Mammary epithelial cell (primary cell): ENCODE measurements at places on chromosomes 5 and 9.

DNA sequence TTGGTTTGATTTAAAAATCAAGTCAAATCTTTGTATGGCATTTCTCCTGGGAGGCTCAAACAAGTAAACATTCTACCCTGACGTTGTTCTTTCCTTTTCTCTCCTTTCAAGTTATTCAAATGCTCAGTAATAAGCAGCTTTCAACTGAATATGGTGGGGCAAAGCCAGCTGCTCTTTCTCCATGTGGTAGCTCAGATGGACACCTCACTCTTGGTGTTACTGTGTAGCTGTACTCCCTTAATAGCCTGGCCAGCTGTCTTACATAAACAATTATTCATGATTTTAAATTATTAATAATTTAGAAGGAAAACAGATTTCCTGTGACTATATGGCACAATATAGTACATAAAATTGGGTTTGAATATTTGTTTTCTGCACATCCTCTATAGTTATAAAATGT is 165.2 kb downstream of the PDE4D start:
- DNase-seq: no peak

GRCh38 chr5:173789031-173789920 is 98.9 kb upstream of the CPEB4 start:
- peak; percentile 87 for DNase-seq

DNA sequence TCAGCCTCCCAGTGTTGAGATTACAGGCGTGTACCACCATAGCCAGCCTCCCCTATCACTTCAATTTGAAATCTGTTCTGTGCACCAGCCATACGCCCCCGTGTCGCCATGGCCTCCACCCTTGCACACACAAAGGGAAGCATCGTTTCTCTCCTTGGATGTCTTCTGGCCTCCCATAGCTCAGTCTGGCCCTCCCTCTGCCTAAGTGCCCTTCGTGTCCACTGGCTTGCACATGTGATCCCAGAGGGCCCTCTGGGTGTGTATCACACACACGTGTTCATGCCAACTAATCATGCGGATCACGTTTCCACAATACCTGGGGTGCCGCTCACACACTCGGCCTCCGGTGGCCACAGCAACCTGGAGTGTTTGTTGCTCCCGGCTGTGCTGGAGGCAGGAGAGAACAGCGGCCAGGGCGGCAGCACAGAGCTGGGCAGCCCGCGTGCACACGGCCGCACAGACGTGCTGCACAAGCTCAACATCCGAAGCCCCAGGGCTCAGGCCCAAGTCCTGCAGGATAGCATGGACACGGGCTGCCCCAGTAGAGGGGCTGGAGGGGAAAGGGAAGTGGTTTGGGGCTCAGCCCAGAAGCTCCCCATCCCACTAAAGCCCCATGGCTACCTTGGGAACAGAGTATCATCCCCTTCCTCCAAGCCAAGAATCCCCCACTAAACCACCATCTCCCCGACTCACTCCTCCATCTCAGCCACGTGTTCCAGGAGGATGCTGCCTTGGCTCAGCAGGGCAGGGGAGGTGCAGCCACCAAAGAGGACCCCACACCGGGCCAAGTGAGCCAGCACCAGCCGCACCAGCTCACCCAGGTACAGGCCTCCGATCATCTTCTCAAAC is 10.9 kb downstream of the HK3 start:
- no peak for DNase-seq

- DNase-seq: no peak
Observed at GRCh38 chr9:2874001-2874750, 30.3 kb upstream of the PUM3 start.

DNA sequence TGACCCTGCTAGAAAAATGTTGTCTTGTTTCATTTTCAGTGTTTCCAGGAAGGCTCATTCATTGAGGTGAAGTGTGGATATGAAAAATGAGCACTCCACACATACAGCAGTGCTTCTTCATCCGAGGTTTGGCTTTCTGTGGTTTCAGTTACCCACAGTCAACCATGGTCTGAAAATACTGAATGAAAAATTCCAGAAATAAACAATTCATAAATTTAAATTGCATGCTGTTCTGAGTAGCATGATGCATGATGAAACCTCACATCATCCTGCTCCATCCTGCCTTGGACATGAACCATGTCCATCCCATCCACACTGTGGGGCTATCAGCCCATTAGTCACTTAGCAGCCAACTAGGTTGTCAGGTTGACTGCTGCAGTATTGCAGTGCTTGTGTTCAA is 10.4 kb upstream of the SLC45A2 start:
- DNase-seq: peak; percentile 24

- peak; percentile 77 for DNase-seq
Observed at GRCh38 chr9:112917047-112917986, 26.6 kb upstream of the SLC46A2 start.

- DNase-seq: peak; percentile 98
Observed at GRCh38 chr9:18393340-18394130, 80.4 kb upstream of the ADAMTSL1 start.

GRCh38 chr5:66854416-66854815 is 258.2 kb downstream of the MAST4 start:
- DNase-seq: no peak

GRCh38 chr9:70625078-70625477 is 210.6 kb upstream of the KLF9 start:
- no peak for DNase-seq

DNA sequence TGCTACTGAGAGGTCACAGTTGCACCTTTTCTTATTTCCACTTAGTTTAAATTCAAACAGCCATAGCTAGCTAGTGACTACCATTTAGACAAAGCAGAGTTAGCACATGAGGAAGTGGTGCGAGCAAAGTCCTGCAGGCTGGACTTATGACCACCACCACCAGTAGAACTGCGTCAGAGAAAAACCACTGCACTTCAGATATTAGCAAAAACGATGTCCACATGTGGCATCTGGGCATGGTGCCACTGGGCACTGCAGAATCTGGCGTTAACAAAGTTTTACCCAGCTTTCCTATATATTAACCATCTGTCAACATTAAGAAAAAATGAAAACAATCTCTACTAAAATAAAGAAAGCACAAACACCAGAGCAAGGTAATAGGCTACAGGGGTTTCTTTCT is 80.1 kb downstream of the SPTLC1 start:
- DNase-seq: no peak

DNA sequence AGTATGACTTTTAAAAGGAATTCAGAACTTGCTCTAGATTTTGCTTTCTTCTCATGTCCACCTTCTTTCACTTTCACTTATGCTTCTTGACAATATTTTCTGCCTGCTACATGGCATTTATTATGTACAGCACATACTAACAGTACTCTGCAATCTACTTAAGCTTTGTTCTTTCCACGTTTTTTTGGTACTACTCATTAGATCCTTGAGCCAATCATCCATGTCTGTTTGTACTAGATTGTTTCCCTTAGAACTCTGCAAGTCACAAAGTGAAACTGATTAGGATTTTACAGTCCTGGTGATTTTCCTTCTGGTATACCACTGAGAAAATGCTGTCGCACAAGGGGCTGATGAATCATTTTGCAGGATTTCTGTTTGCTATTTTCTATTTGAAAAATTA is 78.3 kb downstream of the PARP8 start:
- DNase-seq: peak; percentile 13

GRCh38 chr5:4700069-4700468 is 440.1 kb upstream of the ADAMTS16 start:
- peak; percentile 64 for DNase-seq

DNA sequence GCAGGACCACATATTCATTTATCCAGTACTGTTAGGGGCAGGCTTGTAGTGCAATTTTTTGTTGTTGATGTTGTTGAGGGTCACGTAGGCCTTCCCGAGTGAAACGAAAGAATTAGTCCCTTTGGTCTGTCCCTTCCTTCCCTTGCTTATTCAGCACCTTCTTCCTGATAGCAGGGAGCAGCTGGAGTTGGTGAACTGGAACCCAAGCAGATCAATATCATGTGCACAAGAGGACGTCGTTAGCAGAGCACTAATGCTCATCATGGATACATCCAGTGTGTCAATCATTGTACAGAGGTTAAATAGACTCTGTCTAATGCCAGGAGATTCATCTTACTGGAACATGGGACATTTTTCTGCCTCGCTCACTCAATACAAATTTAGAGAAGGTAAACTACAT is 33.0 kb upstream of the MAP1B start:
- no peak for DNase-seq

DNA sequence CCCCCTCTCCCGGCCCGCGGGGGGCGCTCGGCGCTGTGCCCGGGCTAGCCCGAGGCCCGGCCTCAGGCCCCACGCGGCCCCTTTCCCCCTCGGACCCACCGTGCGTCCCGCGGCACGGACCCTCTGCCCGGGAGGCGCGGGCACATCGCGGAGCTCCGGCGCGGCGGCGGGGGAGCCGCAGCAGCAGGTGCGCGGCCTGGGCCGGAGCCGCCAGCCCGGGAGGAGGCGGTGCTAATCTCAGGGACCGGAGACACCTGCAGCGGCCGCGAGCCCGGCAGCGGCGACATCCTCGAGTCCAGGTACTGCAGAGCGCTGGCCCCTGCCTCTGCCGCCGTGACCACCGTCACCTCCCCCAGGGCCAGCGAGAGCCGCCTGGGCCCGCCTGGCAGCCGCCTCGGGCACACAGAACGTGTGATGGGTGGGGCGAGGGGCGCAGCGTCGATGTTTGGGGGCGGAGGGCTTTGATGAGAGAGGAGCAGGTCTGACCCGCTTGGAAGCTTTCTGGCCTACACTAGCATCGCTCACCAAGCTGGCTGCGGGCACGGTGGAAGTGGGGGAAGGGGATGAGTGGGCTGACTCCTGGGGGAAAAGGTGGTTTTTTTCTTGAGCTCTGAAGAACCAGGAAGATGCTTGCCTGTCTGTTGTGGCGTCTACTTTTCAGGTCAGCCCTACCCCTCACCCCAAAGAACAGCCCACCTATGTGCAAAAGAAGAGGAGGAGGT is 524 bp downstream of the CYFIP2 start:
- no peak for DNase-seq

DNA sequence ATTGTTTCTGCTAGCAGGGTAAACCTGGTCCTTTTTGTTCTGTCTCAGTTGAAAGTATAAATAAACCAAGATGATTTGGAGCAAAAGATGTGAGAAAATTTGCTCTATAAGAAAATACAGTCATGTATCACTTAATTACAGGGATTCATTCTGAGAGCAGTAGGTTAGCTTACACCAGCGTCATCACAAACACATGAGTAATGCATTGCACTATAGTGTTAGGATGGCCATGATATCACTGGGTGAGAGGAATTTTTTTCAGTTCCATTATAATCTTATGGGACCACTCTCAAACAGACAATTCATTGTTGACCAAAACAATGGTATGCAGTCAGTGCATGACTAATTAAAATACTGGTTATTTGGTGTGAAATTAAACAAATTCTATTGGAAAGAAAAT is 430.9 kb downstream of the CHSY3 start:
- DNase-seq: peak; percentile 52

GRCh38 chr5:166251786-166252185 is 2039.7 kb upstream of the WWC1 start:
- no peak for DNase-seq

- no peak for DNase-seq
Observed at GRCh38 chr9:127644943-127645342, 32.9 kb downstream of the STXBP1 start.

DNA sequence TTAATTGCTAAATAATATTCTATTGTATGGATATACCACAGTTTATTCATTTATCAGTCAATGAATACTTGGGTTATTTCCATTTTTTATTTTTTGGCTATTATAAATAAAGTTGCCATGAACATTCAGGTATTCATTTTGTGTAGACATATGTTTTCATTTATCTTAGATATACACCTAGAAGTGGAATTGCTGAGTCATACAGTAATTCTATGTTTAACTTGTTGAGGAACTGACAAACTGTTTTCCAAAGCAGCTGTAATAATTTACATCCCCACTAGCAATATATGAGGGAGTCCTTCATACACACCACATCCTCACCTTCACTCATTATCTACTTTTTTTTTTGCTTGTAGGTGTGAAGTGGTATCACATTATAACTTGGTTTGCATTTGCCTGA is 123.6 kb downstream of the FBN2 start:
- no peak for DNase-seq

GRCh38 chr9:104977168-104977567 is 49.2 kb upstream of the ABCA1 start:
- DNase-seq: no peak

DNA sequence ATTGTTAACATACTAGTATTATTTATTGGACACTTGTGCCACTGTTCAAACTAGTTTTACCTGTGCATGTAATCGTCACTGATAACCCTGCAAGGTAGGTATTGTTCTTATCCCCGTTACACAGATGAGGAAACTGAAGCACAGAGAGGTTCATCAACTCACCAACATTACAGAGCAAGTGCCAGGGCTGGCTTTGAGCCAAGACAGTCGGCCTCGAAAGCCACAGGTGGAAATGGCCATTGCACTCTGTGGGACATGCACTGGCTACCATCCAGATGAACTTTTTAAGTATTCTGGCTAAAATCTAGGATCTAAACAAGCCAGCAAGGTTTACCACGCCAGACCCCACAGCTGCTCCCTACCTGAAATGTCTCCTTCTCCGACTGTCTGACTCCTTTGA is 57.9 kb downstream of the TEX10 start:
- DNase-seq: no peak

- DNase-seq: no peak
Observed at GRCh38 chr5:40395251-40395650, 284.5 kb upstream of the PTGER4 start.

DNA sequence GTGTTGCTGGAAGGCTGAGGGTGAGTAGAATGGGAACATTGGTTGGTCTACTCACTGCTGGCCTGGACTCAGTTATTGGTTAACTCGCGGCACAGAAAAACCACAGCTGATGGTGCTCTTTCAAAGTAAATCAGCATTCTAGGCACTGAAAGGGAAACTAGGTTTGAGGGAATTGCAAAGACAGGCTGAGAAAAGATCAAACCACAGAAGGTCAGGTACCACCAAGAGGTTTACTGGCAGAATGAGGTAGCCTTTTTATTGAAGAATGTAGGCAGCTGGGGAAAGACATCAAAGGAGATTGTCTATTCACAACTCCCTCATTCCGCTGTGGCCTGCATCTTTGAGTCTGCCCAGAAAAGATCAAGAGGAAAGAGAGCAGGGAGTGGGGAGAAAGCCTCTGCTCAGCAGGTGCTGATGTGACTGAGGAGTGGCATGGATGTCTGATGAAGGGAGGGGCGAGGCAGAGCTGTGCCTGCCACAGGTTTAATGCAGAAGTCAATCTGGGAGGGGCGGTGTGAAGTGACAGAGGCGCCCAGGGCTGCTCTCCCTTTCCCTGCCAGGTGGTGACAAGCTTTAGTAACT is 255.5 kb downstream of the MAN2A1 start:
- DNase-seq: no peak
